Smooth muscle cell of trachea (primary cell): ENCODE measurements at places on chromosomes 1 and 21. TPM values are rescaled to one million over a fixed set of nuclear protein-coding genes. Genes with fewer than 3 reads are reported as not detected.

ARMH1 gene
- 1.3 and 5.0 TPM in 2 replicates for total RNA-seq

OR2G3 gene
- 0.29 TPM in 1 of 2 replicates, not detected in the other for total RNA-seq

CD1E gene
- not detected in 2 replicates for total RNA-seq

CYP4Z1 gene
- not detected in 2 replicates for total RNA-seq

HES3 gene
- not detected in 2 replicates for total RNA-seq

HPDL gene
- total RNA-seq: 0.50 and 0.73 TPM in 2 replicates

MCM3AP gene
- 91.8 and 100 TPM in 2 replicates for total RNA-seq

S100A1 gene
- total RNA-seq: 0.17 TPM in 1 of 2 replicates, not detected in the other

CLCA1 gene
- total RNA-seq: 0.15 and 0.17 TPM in 2 replicates

ELAPOR1 gene
- 0.15 and 0.33 TPM in 2 replicates for total RNA-seq

CHRM3 gene
- under 0.01 TPM in 2 replicates for total RNA-seq

OR2T11 gene
- total RNA-seq: not detected in 2 replicates

TMEM82 gene
- not detected in 2 replicates for total RNA-seq

KRTAP20-1 gene
- not detected in 2 replicates for total RNA-seq

TXLNA gene
- 81.4 and 120 TPM in 2 replicates for total RNA-seq
